ENCODE measurements at places on chromosomes 13 and 19.

DNA sequence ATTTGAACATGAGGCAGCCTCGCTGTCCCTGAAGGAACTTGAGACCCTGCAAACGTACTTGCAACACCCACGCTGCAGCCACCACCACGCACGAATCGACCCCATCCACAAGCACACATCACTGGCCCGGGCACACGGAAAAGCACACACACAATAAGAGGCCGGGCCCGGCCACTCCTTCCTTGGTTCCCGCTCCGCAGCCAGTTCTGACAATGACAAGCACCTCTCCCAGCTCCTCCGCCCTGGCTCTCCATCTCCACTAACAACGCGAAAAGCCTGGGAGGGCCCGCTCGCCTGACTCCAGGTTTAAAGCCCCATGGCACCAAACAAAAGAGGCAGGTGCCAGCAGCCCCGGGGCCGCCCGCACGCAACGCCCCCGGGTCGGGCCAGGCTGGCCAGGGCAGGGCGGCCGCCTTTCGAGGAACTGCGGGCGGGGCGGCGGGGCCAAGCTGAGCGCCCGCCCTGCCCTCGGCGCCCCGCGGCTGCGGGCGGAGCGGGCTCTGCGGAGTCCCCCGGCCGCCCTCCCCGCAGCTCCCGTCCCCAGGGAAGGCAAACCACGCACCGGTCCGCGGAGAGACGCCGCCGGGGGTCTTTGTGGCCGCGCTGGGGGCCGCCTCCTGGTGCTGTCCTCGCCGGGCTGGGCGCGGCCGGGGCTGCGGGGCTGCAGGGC lies 495 bp downstream of the DCLK1 start:
- DNase-seq, result no peak

- no peak for DNase-seq
These were observed 1.2 kb downstream of the RAB11B start for GRCh38 chr19:8391198-8392016.

DNA sequence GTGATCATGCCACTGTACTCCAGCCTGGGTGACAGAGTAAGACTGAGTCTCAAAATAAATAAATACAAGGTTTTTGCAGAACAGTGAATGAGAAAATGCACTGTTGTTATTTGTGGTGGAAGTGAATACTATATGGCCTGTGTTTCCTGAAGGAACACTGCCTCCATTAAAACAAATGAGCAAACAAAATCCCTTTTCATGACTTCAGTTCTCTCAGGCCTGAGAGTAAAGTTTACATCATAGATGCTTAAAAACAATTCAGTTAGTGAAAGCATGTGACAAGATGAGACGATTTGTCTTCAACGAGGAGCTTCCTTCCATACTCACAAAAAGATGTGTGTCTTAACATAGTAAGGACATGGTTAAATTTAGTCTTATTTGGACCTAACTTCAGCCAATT lies 14.4 kb downstream of the SPINT2 start:
- no peak for DNase-seq

DNA sequence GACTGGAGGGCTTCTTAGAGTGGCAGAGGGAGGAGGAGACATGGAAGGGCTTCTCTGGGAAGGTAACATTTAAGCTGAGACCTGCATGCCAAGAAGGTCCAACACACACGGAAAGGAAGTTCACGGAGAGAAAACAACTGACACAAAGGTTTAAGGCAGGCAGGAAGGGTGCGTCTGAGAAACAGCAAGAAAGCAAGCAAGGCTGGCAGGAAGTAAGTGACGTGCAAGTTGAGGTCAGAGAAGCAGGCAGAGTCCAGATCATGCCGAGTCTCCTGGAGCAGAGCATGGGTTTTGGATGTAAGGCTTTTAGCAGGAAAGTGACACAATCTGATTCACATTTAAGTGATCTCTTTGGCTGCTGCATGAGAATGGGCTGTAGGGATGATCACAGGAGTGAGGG lies 60.5 kb downstream of the ATP7B start:
- peak; percentile 13 for DNase-seq

DNA sequence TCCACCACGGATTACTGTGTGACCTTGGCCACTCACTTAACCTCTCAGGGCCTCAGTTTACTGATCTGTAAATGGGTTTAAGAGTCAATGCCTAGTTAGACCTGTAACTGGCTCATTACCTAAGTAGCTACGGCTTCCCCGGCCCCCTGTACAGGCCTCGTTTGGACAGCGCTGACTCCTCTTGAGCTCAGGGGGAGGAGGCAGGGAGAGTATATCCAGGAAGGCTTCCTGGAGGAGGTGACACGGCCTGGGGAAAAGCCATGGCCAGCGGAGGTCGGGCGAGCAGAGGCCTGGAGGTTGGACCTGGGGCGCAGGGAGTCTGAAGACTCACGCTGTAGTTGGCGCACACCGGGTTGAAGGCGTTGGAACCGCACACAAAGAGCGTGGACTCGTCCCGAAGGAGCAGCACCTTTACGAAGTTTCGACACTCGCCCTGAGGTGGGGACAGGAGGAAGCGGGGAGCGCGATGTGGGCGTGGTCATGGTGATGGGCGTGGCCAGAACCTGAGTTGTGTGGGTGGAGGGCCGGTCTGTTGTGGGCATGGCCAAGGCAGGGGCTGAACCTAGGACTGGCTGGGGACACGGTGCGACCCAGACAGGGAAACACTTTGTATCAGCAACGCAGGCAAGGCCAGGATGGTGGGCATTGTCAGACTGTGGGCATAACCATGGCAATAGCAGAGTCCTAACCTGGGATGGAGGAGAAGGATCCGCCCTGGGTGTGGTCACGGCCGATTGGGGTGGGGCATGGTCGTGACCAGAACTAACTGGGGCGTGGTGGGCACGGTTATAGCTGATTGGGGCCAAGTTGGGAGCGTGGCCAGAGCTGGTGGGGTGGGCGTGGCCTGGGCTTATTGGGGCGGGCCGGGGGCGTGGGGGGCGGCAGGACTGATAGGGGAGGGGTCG lies 3.6 kb downstream of the SEMA6B start:
- DNase-seq, result no peak
